ENCODE measurements at places on chromosomes 6 and 20. TPM values are rescaled to one million over a fixed set of nuclear protein-coding genes. Genes with fewer than 3 reads are reported as not detected.

Gene VWA7
- 0.69 TPM for total RNA-seq

Gene DSP
- 0.22 TPM for total RNA-seq

Gene TPX2
- total RNA-seq: 166 TPM

Gene ENPP3
- 1.2 TPM for total RNA-seq

Gene ARHGAP40
- not detected for total RNA-seq

Gene TAF4
- total RNA-seq: 15.4 TPM

Gene MICA
- 10.4 TPM for total RNA-seq

Gene ARFGEF2
- 18.2 TPM for total RNA-seq

Gene BAG2
- 6.8 TPM for total RNA-seq

Gene RBPJL
- total RNA-seq: not detected

Gene LY6G6C
- total RNA-seq: not detected

Gene ZC2HC1B
- total RNA-seq: not detected

Gene ANKRD66
- total RNA-seq: not detected

Gene SMLR1
- total RNA-seq: not detected

Gene TMEM242
- 10.3 TPM for total RNA-seq

Gene PPP1R11
- total RNA-seq: 42.8 TPM

Gene ELOVL5
- total RNA-seq: 132 TPM

Gene CGA
- total RNA-seq: not detected

Gene PACSIN1
- 0.15 TPM for total RNA-seq

Gene XKR7
- total RNA-seq: 0.02 TPM

Gene CYP21A2
- total RNA-seq: 0.19 TPM

Gene ALDH5A1
- 16.8 TPM for total RNA-seq

Gene ARMH2
- not detected for total RNA-seq

Gene DDX27
- 41.2 TPM for total RNA-seq

Gene VAPB
- 27.9 TPM for total RNA-seq

Gene SLC22A2
- not detected for total RNA-seq

Gene MAP1LC3A
- 1.6 TPM for total RNA-seq

Gene OR12D3
- total RNA-seq: not detected

Gene LTB
- 50.5 TPM for total RNA-seq

Gene SNX21
- 0.72 TPM for total RNA-seq

Gene TNFRSF6B
- total RNA-seq: not detected

Gene OR2H1
- not detected for total RNA-seq

Gene ME1
- total RNA-seq: not detected

Gene WFDC10B
- not detected for total RNA-seq

Gene PSORS1C1
- total RNA-seq: 0.40 TPM

Gene TNNC2
- total RNA-seq: not detected

Gene ADGB
- total RNA-seq: not detected

Gene HAO1
- not detected for total RNA-seq

Gene GGT7
- total RNA-seq: 15.0 TPM

Gene MROH8
- 0.54 TPM for total RNA-seq

Measured in activated naive CD4-positive, alpha-beta T cell treated with anti-CD3 and anti-CD28 coated beads for 36 hours (primary cell).